ENCODE measurements at places on chromosomes 1 and 21.

DNA sequence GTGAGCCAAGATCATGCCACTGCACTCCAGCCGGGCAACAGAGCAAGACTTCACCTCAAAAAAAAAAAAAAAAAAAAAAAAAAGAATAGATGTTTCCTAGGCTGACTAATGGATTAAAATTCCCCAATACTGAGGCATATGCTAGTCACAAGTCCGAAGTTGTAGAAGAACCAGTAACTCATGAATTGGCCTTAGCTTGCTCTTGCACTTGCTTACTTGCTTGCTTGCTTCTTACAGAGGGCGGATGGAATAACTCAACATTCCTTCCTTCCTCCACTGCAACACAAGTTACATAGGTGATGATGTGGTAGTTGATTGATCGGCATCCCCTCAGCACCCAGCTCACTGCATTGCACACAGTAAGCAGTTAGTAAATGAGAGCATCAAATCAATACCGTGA is 2.8 kb upstream of the TARS2 start:
- no peak for DNase-seq

DNA sequence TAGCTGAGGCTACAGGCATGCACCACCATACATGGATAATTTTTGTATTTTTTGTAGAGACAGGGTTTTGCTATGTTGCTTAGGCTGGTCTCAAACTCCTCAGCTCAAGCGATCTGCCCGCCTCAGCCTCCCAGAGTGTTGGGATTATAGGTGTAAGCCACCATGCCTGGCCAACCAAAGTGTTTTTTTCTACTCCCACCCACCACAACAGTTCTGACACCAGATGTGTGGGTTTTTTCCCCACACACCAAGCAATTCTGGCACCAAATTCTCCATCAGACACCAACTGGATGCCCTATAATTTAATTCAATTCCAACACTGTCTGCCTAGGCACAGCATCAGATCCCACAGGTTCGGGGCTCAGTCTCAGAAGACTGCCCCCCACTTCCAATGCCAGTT is 20.6 kb upstream of the KLHDC8A start:
- DNase-seq, result no peak

- DNase-seq, result no peak
Observed at GRCh38 chr1:83626603-83627002, 372.3 kb downstream of the TTLL7 start.

DNA sequence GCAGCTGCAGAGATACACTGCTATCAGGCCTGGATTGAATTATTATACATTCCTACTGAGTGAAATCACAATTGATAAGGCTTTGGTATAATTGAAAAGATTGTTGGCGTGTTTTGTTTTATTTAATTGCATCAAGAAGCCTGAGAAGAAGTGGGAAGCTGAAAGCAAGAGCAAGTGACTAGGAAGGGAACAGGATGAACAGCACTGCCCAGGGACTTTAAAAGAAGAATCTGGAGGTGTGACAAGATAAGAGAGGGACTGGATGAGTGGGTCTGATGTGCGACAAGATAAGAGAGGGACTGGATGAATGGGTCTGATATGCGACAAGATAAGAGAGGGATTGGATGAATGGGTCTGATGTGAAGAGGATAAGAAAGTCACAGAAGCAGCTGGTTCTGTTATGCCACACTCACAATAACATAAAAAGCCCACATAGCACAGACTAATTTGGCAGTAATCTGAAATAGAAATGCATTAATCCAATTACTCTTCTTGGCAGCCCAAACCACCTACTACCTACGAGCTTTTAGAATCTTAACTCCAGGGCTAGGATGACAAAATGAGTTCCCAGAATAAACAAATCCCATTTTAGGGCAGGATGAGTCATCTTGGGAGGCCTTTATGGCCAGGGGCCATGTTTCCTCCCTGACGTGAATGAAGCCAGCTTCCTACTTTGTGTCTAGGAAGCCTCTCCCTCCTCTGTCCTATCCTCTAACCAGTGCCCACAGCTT is 129.7 kb downstream of the DUSP10 start:
- no peak for DNase-seq

- DNase-seq, result no peak
Observed at GRCh38 chr1:204218552-204218951, 4.8 kb upstream of the GOLT1A start.

DNA sequence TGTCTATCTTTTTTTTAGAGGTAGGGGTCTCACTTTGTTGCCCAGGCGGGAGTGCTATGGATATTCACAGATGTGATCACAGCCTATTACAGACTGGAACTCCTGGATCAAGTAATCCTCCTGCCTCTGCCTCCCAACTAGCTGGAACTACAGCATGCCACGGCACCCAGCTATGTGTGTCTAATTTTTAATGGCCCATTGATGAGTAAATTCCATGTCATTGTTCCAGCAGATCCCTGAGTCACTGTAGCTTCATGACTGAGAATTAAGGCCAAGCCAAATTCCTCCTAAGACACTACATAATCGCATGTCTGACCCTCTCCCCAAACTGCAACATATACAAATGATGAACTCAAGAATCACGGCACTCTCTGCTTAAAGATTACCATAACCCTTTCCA is 84.2 kb upstream of the RGS2 start:
- no peak for DNase-seq

GRCh38 chr1:4527819-4528218 is 126.6 kb upstream of the AJAP1 start:
- no peak for DNase-seq

- no peak for DNase-seq
Observed at GRCh38 chr1:3668585-3669300, 16.4 kb downstream of the TP73 start.

GRCh38 chr1:35386290-35386689 is 117.8 kb downstream of the ZMYM4 start:
- no peak for DNase-seq

DNA sequence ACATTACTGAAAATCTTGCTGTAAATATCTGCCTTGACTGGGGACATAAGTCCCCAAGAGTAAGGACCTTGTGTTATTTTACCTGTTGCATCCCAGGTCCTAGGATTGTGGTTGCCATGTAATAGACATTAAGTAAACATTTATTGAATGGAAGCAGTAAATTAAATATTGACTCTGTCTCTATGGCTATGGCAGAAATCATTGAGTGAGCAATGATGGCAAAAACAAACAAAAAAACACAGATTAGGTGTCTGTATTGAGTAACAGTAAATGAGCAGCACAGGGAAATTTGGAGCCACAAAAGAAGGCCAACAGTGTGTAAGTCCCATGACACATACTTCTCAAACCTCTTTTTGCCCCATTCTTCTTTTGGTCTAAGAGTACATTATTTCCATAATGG is 240.4 kb downstream of the NFIA start:
- no peak for DNase-seq

GRCh38 chr1:54230507-54231339 is 30.8 kb downstream of the MRPL37 start:
- peak; percentile 63 for DNase-seq

DNA sequence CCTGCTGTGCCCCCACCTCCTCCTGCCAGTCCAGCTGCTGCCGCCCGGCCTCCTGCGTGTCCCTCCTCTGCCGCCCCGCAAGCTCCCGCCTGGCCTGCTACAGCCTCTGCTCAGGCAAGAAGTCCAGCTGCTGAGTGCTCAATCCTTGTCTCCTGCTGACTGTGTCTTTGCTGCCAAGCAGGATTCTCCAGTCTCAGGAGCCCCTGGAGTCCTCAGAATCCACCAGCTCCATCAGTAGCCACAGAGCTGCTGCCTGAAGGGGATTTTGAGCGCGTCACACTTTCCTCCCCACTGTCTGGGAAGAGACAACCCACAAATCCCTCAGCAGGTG is 973 bp downstream of the KRTAP10-11 start:
- DNase-seq, result no peak

GRCh38 chr1:202186327-202186726 is 7.3 kb upstream of the LGR6 start:
- DNase-seq, result no peak

DNA sequence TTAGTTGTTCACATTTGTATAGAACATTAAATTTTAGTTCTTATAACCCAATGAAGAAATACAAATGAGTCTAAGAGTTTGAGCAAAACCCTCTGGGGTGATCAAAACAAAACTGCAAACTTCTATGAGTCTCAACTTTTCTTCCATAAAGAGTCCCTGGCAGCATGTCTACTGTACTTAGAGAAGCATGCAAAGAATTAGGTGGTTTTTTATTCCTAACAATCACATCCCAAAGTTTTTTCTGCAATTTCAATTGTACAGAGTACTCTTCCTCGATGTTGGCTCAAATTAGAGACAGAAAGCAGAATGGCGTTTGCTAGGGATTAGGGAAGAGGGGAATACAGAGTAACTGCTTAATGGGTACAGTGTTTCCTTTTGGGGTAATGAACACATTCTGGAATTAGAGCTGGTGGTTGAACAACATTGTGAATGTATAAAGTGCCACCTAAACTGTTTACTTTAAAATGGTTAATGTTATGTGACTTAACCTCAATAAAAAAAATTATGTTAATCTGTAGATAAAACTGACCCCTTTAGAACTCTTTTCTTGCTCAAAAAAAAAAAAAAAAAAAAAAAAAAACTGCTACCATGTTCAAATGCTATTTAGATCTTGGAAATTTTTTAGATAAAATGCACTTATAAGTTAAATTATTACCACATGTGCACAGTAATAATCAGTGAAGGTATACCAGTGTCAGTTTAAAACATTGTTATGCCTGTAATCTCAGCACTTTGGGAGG is 4.8 kb downstream of the RC3H1 start:
- no peak for DNase-seq

GRCh38 chr21:32757804-32758203 is 13.8 kb downstream of the PAXBP1 start:
- no peak for DNase-seq

DNA sequence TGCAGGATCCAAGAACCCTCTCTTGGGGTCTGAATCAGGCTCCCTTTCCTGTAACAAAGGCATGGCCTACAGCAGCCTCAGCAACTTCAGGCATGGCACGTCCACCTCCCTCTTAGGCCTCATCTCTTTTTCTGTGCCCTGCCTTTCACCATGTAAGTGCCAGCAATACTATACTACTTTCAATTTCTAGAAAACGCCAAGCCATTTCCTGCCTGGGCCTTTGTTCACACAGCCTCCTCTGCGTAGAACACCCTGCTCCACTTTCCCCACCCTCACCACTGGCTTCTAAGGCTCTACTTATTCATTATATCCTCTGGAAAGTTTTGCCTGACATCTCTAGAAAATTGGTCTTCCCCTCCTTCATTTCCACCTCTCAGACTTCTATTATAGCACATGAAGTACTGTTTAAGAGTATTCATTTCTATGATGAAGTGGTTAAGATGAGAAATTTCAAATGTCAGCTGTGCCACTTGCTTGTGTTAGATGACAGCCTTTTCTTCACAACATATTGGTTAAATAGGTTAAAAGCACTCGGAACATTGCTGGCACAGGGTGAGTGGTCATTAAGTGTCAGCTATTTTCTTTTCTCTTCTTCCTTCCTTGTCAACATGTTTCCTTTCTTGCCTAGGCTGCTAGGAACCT is 41.6 kb upstream of the VWA5B1 start:
- DNase-seq, result peak; percentile 82

- DNase-seq, result no peak
Observed at GRCh38 chr1:224430511-224431113, 4.0 kb downstream of the WDR26 start.

- no peak for DNase-seq
Observed at GRCh38 chr1:83882906-83883305, 116.0 kb downstream of the TTLL7 start.

- no peak for DNase-seq
Observed at GRCh38 chr1:205923651-205924459, 19.4 kb downstream of the SLC26A9 start.

DNA sequence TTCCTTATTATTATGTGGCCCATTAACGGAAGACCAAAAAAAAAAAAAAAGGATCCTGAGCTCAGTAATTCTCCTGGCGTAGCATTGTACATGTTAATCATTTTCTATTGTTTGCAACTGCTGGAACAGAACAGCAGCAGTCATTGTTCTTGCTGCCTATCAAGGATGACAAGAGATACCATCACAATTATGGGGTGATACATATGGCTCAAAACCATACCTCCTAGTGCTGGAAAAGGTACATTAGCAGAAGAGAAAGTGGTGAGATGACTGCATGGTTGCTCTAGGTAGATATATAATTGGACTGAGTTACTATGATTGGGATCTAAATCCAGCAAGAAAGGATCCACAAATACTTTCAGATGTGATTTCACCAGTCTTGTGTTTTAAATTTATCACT is 13.3 kb upstream of the TLR5 start:
- no peak for DNase-seq

GRCh38 chr1:93827128-93827527 is 51.9 kb downstream of the DNTTIP2 start:
- DNase-seq, result no peak

Data from stimulated activated naive CD8-positive, alpha-beta T cell treated with anti-CD3 and anti-CD28 coated beads, Interleukin-15, amount 100 ng/mL, for 72 hours (primary cell).